ENCODE measurements at places on chromosomes 3 and 15. TPM values are rescaled to one million over a fixed set of nuclear protein-coding genes. Genes with fewer than 3 reads are reported as not detected.

FGF7 gene
- total RNA-seq = not detected

TLE3 gene
- total RNA-seq = 35.2 TPM

KY gene
- not detected for total RNA-seq

IQCH gene
- 0.31 TPM for total RNA-seq

RETNLB gene
- not detected for total RNA-seq

DLL4 gene
- total RNA-seq = not detected

RBP2 gene
- total RNA-seq = not detected

SLC22A14 gene
- not detected for total RNA-seq

TM2D3 gene
- 50.5 TPM for total RNA-seq

HESX1 gene
- not detected for total RNA-seq

SENP8 gene
- total RNA-seq = 0.78 TPM

B2M gene
- total RNA-seq = 7,743 TPM

NPAP1 gene
- total RNA-seq = not detected

LAMB2 gene
- total RNA-seq = 171 TPM

PAK6 gene
- total RNA-seq = 0.09 TPM

SLC35A5 gene
- 45.7 TPM for total RNA-seq

ZNF662 gene
- total RNA-seq = not detected

SERPINI2 gene
- total RNA-seq = not detected

IL12A gene
- 0.09 TPM for total RNA-seq

CD200 gene
- not detected for total RNA-seq

SLITRK3 gene
- not detected for total RNA-seq

DAZL gene
- not detected for total RNA-seq

ADAMTS17 gene
- total RNA-seq = 0.50 TPM

GOLGA8T gene
- total RNA-seq = not detected

CHST13 gene
- total RNA-seq = not detected

EPHB1 gene
- total RNA-seq = not detected
